ENCODE measurements at places on chromosomes 4 and X. TPM values are rescaled to one million over a fixed set of nuclear protein-coding genes. Genes with fewer than 3 reads are reported as not detected.

DNA sequence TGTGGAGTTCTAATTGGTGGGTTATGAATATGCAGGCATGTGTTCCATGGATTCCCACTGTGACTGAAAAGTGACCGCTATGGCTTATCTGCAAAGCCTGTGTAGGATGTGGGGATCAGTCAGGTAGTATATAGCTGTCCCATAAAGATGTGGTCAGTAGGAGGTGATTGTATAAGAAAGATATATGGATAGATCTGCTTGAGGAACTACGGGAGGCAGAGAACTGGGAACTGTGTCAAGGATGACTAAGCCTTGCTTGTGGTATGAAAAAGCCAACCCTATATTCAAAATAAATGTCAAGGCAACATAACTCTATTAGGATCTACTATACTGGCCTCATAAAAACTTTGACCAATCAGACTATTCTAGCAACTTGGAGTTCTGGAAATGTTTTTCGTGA is 185.2 kb downstream of the KLHL4 start:
- no peaks in the 10 kb centered on the region for H3K36me3 ChIP-seq
- no peak overlapping the region for H3K27ac ChIP-seq
- no peaks in the 10 kb centered on the region for H3K4me1 ChIP-seq
- H3K27me3 ChIP-seq: no peaks in the 10 kb centered on the region
- H3K4me3 ChIP-seq: no peak overlapping the region
- peak; percentile 4 for DNase-seq

Gene MAGED4B
- total RNA-seq: 22.1 TPM

- H3K27me3 ChIP-seq: no peaks in the 10 kb centered on the region
- H3K4me1 ChIP-seq: peaks cover 28% of the 10 kb centered on the region
- peak overlapping the region; percentile 31 for H3K27ac ChIP-seq
- peak; percentile 71 for DNase-seq
- no peak overlapping the region for H3K4me3 ChIP-seq
These were observed 38.4 kb downstream of the NAP1L5 start for GRCh38 chr4:88659055-88659889.

DNA sequence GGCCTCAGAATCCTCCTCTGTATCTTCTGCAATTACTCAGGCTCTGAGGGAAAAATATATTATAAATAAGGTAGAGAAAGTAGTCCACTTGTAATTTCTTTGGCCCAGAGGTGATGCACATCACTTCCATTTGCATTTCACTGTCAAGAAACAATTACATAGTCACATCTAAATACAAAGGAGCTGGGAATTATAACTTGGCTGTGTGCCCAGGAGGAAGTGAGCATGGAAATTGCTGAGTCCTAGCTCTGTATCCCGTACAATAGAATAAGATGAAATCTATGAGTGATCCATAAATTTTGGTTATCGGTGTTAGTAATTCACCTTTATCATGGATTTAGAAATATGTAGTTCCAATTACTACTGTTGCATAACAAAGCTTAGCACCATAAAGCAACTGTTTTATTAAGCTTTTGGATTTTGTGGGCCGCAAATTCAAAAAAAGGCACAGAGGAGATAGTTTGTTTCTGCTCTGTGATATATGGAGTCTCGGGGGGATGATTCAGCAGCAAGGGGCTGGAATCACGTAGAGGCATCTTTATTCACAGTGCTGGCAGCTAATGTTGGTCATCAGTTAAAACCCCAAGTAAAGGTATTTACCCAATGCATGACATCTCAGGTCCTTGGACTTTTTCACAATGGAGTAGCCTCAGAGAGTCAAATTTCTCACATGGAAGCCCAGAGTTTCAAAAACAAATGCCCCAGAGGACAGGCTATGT is 241.4 kb upstream of the GALNT7 start:
- no peaks in the 10 kb centered on the region for H3K4me1 ChIP-seq
- DNase-seq: no peak
- no peak overlapping the region for H3K4me3 ChIP-seq
- no peak overlapping the region for H3K27ac ChIP-seq
- no peaks in the 10 kb centered on the region for H3K27me3 ChIP-seq

GRCh38 chrX:2774776-2775175 is 22.9 kb downstream of the XG start:
- no peaks in the 10 kb centered on the region for H3K36me3 ChIP-seq
- H3K4me1 ChIP-seq: no peaks in the 10 kb centered on the region
- H3K4me3 ChIP-seq: no peak overlapping the region
- no peak for DNase-seq

DNA sequence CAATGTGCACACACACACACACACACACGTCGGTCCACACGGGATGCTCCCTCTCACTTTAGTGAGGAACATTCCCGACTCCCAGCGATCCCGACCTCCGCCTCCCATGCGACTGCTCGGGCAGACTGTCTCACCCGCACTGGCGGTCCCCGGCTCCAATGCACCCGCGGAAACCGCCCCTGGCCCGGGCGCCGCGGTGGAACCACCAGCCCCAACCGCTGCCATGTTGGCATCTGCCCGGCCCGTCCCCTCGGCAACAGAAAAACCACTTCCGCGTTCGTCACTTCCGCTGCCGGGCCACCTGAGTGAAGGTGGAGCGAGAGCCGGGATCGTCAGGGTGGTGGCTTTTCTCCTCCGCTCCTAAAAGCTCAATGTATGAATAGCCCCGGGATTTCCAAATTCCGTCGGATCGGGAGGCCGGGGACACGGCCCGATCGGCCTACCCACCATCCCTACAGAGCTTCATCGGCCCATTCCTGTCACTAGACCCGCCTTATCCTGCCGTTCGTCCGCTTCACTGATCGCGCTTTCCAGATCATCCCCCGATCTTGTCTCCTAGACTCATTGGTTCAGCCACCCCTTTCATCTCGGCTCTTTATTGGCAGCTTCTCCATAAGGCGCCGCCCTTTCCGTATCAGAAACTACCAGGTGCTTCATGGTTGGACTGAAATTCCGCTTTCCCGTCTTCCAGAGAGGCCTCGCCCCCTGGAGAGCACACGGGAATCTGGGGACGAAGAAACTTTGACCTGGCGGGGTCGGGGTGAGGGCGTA is at the start of gene SLC35A2:
Gene SLC35A2, minus strand, starts transcription at position 235 of the 771 bp plus-strand sequence. Its CDS starts 10 bp downstream, at position 225.
- peak within 1 kb of the TSS; percentile 92 for H3K4me3 ChIP-seq
- no peaks in the 10 kb centered on the region for H3K27me3 ChIP-seq
- no peaks in the 10 kb centered on the region for H3K4me1 ChIP-seq
- peak within 1 kb of the TSS; percentile 93 for H3K27ac ChIP-seq

- no peak overlapping the region for H3K4me3 ChIP-seq
- H3K4me1 ChIP-seq: no peaks in the 10 kb centered on the region
- H3K27me3 ChIP-seq: no peaks in the 10 kb centered on the region
- no peak overlapping the region for H3K27ac ChIP-seq
- no peak for DNase-seq
- H3K36me3 ChIP-seq: no peaks in the 10 kb centered on the region
These were observed 653.9 kb upstream of the MAGEB2 start for GRCh38 chrX:29561417-29561816.

- no peak for DNase-seq
- no peaks in the 10 kb centered on the region for H3K27me3 ChIP-seq
- H3K36me3 ChIP-seq: no peaks in the 10 kb centered on the region
These were observed 38.3 kb downstream of the MGARP start for GRCh38 chr4:139241784-139242151.

Gene ZIC3
- not detected for total RNA-seq

Gene ZNF630
- total RNA-seq: 2.1 TPM

DNA sequence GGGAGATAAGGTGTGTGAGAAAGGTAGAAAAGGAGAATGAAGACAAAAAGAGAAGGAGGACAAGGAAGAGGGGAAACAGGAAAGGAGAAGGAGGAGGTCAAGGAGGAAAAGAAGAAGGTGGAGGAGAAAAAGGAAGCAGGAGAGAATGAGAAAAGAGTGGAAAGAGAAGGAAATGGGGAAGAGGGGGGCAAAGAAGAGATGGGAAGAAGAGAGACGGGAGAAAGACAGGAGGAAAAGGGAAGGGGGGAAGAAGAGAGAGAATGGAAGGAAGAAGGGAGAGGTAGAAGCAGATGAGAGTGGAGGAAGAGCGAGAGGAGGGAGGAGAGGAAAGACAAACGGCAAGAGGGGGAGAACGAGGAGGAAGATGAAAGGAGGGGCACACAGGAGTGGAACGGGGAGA is 4.1 kb downstream of the GATA1 start:
- H3K27me3 ChIP-seq: no peaks in the 10 kb centered on the region
- no peaks in the 10 kb centered on the region for H3K36me3 ChIP-seq
- no peak overlapping the region for H3K27ac ChIP-seq
- H3K4me1 ChIP-seq: no peaks in the 10 kb centered on the region
- no peak for DNase-seq
- no peak overlapping the region for H3K4me3 ChIP-seq

DNA sequence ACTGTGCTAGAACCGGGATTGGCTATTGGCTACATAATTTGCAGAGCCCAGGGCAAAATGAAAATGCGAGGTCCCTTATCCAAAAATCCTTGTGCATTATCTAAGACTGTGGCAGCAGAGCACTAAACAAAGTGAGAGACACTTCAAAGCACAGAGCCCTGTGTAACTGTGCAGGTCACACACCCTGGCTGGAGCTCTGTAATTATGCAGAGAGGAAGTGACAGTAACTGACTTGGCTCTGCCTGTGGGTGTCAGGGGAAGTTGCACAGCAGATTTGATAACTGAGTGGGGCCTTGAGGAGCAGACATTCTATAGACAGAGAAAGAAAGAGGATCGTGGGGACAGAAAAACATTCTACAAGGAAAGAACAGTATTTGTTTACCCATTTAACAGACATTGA is 173.5 kb upstream of the FMR1 start:
- no peaks in the 10 kb centered on the region for H3K27me3 ChIP-seq
- no peak overlapping the region for H3K27ac ChIP-seq
- H3K4me3 ChIP-seq: no peak overlapping the region
- no peaks in the 10 kb centered on the region for H3K4me1 ChIP-seq
- no peak for DNase-seq
- H3K36me3 ChIP-seq: no peaks in the 10 kb centered on the region

DNA sequence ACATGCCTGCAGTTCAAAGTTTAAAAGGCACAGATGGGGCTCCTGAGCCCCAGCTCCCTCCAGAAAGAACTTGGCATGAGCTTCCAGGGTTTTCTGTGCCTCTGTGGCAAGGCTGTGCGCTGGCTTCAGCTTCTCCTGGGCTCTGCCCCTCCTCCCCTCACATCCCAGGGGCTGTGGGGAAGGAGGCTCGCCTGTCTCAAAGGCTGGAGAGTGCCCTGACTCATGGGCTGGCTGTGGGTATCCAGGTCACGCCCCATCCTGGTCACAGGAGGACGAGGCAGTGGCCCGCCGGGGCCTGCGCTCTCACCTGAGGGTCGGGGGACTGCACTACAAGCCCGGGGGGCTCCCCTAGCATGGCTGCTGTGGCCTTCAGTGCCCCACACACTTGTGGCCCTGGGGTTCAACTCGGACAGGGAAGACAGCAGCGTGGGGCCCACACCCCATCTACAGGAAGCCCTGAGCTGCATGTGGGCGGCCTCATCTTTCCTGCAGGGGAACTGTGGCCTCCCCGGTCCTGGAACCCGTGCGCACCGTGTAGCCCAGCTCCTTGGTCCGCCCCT is 17.9 kb downstream of the LRPAP1 start:
- H3K27me3 ChIP-seq: no peaks in the 10 kb centered on the region
- H3K27ac ChIP-seq: no peak overlapping the region
- no peaks in the 10 kb centered on the region for H3K4me1 ChIP-seq
- no peak overlapping the region for H3K4me3 ChIP-seq
- H3K36me3 ChIP-seq: peaks cover 36% of the 10 kb centered on the region

DNA sequence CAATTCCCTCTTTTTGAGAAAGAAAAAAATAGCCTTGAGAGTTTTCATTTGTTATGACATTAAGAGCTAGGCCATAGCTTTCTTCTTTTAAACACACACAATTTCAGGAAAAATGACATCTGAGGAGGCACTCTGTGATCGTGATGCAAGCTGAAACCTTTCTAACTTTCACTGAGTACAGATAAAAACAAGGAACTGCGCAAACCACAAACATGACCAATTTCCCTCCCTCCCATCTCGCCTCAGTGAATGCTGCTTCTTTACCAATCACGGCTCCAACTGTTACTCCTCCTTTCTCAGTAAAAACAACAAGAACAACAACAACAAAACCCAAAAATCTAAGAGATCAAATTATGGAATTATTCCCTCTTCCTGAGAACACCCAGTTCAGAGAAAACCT is 626.8 kb downstream of the TLL1 start:
- no peaks in the 10 kb centered on the region for H3K4me1 ChIP-seq
- H3K27me3 ChIP-seq: no peaks in the 10 kb centered on the region
- no peak overlapping the region for H3K4me3 ChIP-seq
- H3K27ac ChIP-seq: no peak overlapping the region

GRCh38 chr4:102420563-102421398 is 75.5 kb upstream of the SLC39A8 start:
- no peak overlapping the region for H3K27ac ChIP-seq
- no peak overlapping the region for H3K4me3 ChIP-seq
- no peaks in the 10 kb centered on the region for H3K4me1 ChIP-seq
- H3K36me3 ChIP-seq: no peaks in the 10 kb centered on the region
- no peaks in the 10 kb centered on the region for H3K27me3 ChIP-seq

- no peak overlapping the region for H3K27ac ChIP-seq
- DNase-seq: no peak
- H3K4me3 ChIP-seq: no peak overlapping the region
- H3K27me3 ChIP-seq: no peaks in the 10 kb centered on the region
These were observed 22.9 kb downstream of the NPY1R start for GRCh38 chr4:163309466-163309865.

DNA sequence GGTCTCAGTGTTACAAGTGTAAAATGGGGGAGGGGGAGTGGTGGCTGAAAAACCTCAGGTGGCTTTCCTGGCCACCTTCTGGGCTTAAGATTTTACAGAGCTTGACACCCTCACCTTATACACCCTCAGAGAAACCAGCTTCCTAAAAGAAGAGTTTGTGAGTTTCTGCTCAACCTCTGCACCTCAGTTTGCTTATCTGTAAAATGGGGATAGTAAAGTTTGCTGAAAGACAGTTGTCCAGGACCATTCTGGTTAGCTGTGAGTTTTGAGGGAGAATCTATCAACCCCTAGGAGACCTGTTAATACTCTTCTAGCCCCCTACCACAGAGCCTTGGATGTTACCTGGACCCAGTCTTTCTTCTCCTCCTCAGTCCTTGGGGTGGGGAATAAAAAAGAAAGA is 9.7 kb downstream of the TSR2 start:
- H3K4me1 ChIP-seq: no peaks in the 10 kb centered on the region
- no peaks in the 10 kb centered on the region for H3K27me3 ChIP-seq
- H3K36me3 ChIP-seq: peaks cover 2% of the 10 kb centered on the region
- no peak overlapping the region for H3K27ac ChIP-seq
- no peak overlapping the region for H3K4me3 ChIP-seq

GRCh38 chr4:176340871-176341685 is 21.3 kb downstream of the SPCS3 start:
- H3K4me3 ChIP-seq: no peak overlapping the region
- no peak overlapping the region for H3K27ac ChIP-seq
- peaks cover 7% of the 10 kb centered on the region for H3K4me1 ChIP-seq
- DNase-seq: peak; percentile 80

GRCh38 chr4:146932116-146932515 is 13.5 kb downstream of the TTC29 start:
- H3K4me3 ChIP-seq: no peak overlapping the region
- no peaks in the 10 kb centered on the region for H3K4me1 ChIP-seq
- no peak overlapping the region for H3K27ac ChIP-seq
- DNase-seq: peak; percentile 8
